ENCODE measurements at places on chromosomes 3 and 15.
A peak's percentile ranks its signal among the peaks of the same experiment; 100 is the strongest.

DNA sequence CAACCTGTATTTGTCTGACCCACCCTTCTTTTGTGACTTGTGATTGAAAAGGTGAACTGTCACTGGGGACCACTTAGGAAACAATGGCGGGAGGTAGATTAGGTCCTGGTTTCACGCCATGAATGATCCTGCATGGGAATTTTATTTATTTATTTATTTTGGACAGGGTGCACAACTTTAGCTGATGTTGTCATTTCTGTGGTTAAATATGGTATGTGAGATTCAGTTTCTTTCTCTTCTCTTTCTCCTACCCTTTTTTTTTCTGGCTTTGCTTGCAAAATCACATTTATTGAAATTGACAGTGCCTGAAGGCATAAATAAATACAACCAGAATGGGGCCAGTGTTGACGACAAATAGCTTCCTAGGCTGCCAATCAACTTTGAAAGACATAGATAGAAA is 18.0 kb upstream of the HTR3E start:
- no peak for DNase-seq

GRCh38 chr3:54713455-54713854 is 214.4 kb downstream of the LRTM1 start:
- DNase-seq, result no peak

DNA sequence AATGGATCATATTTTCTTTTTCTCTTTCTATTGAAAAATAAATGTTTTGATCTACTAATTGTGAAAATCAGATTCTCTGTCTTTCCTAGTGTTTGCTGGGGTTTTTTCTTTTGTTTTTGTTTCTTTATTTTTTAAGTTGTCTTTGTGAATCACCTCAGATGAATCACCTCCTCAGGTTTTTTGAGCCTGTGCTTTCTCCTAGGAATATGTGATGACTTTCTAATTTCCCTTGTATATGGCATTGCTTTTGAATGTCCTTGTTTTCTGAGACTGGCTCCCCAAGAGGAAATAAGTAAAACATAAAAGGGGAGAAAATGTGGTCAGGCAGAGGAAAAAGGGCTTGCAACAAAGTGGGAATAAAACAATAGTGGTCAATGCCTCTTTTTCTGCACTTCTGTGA is 750.0 kb downstream of the ZPLD1 start:
- no peak for DNase-seq

GRCh38 chr15:70463453-70463834 is 299.9 kb downstream of the UACA start:
- no peak for DNase-seq

DNA sequence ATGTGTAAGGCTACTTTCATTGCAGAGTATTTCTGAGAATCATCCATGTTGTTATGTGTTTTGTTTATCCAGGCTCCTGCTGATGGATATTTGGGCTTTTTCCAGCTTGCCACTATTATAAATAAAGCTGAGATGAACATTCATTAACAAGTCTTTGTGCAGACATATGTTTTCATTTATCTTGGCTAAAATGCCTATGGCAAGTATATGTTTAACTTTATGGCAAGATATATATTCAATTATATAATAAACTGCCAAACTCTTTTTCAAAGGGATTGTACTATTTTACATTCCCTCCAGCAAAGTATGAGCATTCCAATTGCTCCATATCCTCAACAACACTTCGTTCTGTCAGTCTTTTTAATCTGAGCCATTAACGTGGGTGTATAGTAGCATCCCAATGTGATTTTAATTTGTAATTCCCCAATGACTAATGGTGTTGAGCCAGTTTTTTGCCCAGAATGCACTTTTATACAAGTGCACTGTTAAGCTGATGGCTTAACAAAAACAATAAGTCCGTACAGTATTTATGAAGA is 452.4 kb downstream of the SHQ1 start:
- DNase-seq, result no peak

DNA sequence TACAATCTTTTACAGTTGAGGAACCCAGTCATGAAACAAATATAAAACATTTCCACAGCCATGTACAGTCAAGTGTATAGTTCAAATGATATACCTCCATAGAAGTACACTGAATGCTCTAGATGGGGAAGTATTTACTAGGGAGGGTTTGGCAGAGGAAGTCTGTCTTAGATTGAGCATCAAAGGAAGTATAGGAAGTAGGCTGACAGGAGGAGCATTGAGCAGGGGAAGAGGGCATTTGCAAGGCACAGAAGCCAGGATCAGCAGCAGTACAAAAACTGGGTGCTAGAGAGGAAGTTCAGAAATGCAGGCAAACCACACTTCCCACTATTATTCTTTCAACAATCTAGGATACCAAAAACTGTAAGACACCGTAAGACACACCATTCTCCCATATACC is 122.6 kb downstream of the ANO10 start:
- DNase-seq, result no peak

- no peak for DNase-seq
Measured at GRCh38 chr3:152176998-152177397, 91.7 kb upstream of the MBNL1 start.

- DNase-seq, result no peak
Measured at GRCh38 chr15:57476533-57476975, 100.2 kb downstream of the CGNL1 start.

GRCh38 chr3:39469258-39469657 is 1.8 kb downstream of the MOBP start:
- no peak for DNase-seq

- DNase-seq, result peak; percentile 26
Measured at GRCh38 chr3:88188436-88188835, 38.7 kb downstream of the C3orf38 start.

DNA sequence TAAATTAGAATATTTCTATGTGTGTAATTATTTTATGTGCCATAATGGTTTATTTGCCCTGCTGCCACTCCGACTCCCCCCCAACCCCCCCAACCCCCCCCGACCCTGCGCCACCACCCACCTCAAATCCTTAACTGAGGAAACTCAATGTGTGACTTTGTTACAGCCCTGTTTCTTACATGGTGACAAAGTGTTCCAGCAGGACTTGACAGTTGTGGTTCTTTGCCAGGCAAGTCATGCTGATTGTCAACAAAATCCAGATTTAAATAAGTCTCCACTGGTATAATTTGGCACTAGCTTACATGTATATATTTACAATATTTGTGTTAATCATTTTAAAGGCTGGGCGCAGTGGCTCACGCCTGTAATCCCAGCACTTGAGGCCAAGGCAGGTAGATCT is 7.7 kb downstream of the EBLN2 start:
- DNase-seq, result no peak

DNA sequence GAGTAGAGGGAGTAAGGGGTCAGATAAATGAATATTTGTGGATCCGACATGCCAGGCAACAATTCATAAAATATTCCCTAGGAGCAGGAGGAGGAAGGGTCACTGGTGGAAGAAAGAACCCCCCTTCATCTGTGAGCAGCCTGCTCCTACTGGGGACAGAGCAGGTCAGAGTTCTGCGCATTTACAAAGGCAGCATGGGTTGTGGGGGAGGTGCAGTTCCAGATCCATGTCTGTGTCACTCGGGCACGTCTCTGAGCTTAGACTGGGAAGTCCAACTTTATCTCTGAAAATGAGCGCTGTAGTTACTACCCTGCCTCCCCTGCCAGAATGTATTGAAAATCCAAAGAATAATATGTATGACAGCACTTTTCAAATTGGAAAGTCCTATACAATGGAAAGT is 115.2 kb downstream of the GABRG3 start:
- no peak for DNase-seq

DNA sequence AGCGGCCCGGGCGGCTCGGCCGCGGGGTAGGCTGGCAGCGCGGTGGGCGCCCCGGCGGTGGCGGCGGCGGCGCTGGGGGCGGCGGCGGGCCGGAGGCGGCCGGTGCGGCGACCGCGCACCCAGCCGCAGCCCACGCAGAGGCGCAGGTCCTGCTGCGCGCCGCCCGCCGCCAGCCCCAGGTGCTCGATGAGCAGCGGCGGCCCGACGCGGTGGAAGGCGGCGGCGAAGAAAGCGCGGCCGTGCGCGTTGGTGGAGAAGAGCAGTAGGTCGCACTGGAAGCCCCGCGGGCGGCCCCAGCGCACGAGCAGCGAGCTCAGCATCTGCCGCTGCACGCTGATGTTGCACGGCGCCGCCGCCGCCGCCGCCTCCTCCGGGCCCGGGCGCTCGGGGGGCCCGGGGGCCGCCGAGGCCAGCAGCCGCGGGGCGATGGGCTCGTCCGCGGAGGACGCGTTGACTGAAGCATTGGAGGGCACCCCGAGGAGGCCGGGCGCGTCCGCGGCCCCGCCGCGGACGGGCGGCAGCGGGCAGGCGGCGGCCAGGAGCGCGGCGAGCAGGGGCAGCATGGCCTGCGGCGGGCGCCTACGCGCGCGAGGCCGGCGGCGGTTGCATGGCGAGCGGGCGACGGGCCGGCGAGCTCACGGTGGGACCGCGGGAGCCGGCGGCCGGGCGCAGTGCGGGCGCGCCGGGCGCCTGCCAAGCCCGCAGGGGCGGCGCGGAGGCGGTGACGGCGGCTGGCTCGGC is 452 bp downstream of the TMEM158 start:
- DNase-seq, result no peak

GRCh38 chr3:99126316-99126715 is 224.8 kb upstream of the DCBLD2 start:
- DNase-seq, result no peak

- DNase-seq, result peak; percentile 12
Measured at GRCh38 chr3:79767194-79767904, 449 bp downstream of the ROBO1 start.

DNA sequence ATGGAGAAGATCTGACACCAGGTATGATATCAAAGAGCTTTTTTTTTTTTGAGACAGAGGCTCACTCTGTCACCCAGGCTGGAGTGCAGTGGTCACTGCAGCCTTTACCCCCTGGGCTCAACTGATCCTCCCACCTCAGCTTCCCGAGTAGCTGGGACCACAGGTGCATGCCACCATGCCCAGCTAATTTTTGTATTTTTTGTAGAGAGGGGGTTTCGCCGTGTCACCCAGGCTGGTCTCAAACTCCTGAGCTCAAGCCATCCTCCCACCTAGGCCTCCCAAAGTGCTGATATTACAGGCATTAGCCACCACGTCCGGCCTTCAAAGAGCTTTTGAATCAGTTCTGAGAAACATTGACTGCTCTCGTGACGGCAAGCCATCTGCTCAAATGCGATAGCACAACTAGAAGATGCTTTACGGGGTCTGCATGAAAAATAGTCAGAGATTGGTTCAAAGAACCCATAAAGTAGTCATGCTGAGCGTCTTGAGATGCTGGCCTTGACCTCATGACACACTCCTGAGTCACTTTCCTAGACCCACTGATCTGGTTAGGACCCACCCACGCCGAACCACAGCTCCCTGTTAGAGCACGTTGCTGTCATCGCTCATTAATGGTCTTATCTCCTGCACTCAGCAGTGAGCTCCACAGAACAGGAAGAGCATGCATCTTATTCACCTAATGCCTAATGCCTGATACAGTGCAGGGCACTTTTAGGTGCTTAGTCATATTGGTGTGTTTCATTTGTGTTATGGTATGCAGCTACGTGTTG is 57.0 kb upstream of the NR2F2 start:
- DNase-seq, result peak; percentile 100

DNA sequence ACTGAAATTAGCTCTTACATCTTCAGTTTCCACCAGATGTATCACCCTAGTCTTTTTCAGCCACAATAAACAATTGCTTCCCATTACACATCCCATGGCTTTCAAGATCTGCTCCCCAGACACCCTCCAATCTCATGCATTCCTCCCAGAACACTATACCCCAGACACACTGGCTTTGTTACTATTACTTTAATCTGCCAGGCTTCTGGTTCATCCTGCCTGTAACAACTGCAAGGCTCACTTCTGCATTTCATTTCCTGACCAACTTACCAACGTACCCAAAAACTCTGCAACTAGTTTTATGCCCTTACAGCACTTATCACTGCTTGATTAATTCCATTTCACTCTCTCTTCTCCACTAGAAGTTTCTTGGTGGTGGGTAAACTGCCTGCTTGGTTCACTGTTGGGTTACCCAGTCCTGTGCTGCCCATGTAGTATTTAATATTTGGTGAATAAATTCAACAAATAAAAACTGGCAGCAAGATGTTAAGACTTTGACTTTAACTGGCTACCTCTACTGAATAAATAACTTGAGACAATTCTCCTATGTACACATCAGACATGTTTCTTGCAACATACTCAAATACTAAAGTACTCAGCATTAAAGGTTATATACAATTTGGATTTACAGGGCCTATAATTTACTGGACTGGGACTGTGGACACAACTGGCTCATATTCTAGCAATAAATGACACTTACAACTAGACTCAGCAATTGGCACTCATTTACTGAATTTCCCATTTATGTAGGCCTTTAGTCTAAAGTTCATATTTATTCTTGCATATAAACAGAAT is 2.7 kb downstream of the RPL22L1 start:
- no peak for DNase-seq

DNA sequence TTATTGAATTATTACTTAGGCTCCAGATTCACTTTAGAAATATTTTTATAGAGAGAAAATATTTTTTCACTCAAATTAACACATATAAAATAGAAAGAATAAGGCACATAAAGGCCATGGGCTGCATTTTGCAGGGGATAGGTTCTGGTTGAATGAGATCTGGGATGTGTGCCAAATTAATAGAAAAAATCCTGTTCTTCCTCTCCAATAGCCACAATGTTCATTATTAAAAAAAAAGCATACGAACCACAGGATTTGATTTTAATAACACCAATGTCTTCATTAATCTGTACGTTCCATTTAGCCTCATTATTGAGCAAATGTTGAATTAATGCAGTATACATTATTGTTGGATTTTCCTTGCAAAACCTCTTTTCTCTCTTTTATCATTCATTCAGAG is 622.8 kb upstream of the AGTR1 start:
- no peak for DNase-seq

- no peak for DNase-seq
Measured at GRCh38 chr3:71451060-71451459, 132.5 kb downstream of the FOXP1 start.

DNA sequence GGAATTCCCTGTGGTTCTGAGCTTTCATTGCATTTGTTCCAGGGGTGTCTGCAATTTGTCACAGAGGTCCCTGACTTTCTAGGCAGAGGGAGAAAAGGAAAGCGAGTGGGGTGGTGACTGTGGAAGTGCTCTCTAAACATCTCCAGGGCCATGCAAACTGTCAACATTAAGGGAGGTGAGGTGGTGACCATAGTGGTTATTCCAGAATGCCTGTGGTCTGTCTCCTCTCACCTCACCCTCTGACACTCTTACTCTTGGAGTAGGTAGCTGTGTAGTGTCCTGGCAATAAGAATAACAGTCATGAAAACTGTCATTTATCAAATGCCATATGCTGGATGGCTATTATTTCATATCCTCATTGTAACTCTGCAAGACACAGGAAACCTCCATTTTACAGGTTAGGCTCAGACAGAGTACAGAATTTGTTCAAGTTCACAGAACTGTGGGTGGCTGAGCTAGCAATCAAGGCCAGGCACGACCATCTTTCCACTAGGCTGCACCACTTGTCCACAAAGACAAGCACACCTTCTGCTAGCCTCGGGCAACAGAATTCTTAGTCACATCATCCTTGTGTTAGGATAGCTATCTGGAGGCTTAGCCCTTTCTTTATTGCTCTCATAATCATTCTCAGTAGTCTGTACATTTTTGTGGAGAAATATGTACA is 179.4 kb downstream of the CD47 start:
- no peak for DNase-seq

DNA sequence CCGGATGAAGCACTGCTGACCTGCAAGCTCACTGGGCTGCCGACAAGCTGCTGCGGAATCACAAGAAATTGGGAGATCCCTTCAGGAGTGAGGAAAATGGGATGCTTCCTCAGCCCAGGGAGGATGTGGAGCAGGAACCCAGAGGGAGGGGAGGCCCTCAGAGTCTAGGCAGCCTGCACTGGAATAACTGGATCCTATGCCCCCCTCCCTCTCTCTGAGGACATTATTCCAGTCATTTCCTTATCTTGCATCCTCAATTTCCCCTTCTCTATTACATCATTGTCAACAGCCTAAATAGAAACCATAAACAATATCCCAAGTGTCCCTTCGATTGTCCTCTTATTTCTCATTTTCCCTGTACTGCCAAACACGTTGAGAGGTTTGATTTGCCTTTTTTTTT is 169.0 kb downstream of the OPA1 start:
- no peak for DNase-seq
